Chondrocyte (in vitro differentiated cells): ENCODE measurements at places on chromosomes 1 and 21. TPM values are rescaled to one million over a fixed set of nuclear protein-coding genes. Genes with fewer than 3 reads are reported as not detected.

GRCh38 chr1:26913389-26913753 is 404 bp downstream of the NR0B2 start:
- H3K36me3 ChIP-seq: no peaks in the 10 kb centered on the region
- peaks cover 3% of the 10 kb centered on the region for H3K27me3 ChIP-seq
- DNase-seq: no peak
- no peak overlapping the region for H3K4me3 ChIP-seq
- no peaks in the 10 kb centered on the region for H3K4me1 ChIP-seq
- no peak overlapping the region for H3K27ac ChIP-seq

GRCh38 chr1:11311816-11312755 is 39.1 kb downstream of the UBIAD1 start:
- peaks cover 7% of the 10 kb centered on the region for H3K4me1 ChIP-seq
- peaks cover 40% of the 10 kb centered on the region for H3K27me3 ChIP-seq
- no peak overlapping the region for H3K4me3 ChIP-seq
- H3K36me3 ChIP-seq: no peaks in the 10 kb centered on the region
- H3K27ac ChIP-seq: no peak overlapping the region

DNA sequence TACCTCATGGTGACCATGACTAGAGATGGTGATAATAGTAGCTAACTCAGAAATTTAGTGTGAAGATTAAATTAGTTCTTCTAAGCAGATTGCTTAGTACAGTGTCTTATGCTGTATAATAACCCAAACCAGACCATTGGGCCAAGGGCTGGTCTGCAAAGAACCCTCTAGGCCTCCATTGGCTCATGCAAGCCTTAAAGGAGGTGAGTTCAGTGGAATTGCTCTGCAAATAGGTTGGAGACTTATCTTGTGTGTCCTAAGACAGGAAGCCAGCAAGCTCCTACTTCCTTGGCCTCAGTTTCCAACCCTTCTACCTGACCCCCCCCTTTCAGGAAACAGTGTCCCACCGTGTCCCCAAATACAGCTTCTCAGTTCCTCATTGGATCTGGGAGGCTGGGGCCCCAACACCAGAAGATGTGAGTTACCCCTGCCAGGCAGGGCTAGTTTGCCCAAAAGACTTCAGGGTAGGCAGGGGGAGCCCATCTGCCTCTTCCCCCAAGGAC is 1.9 kb upstream of the MEF2D start:
- DNase-seq: peak; percentile 68
- no peaks in the 10 kb centered on the region for H3K27me3 ChIP-seq
- peak overlapping the region; percentile 99 for H3K27ac ChIP-seq
- H3K4me1 ChIP-seq: peaks cover 65% of the 10 kb centered on the region
- H3K36me3 ChIP-seq: no peaks in the 10 kb centered on the region

- no peaks in the 10 kb centered on the region for H3K4me1 ChIP-seq
- peak; percentile 70 for DNase-seq
- no peaks in the 10 kb centered on the region for H3K36me3 ChIP-seq
- peaks cover 36% of the 10 kb centered on the region for H3K27me3 ChIP-seq
- H3K4me3 ChIP-seq: no peak overlapping the region
Observed at GRCh38 chr1:70685300-70686286, 274.5 kb downstream of the CTH start.

DNA sequence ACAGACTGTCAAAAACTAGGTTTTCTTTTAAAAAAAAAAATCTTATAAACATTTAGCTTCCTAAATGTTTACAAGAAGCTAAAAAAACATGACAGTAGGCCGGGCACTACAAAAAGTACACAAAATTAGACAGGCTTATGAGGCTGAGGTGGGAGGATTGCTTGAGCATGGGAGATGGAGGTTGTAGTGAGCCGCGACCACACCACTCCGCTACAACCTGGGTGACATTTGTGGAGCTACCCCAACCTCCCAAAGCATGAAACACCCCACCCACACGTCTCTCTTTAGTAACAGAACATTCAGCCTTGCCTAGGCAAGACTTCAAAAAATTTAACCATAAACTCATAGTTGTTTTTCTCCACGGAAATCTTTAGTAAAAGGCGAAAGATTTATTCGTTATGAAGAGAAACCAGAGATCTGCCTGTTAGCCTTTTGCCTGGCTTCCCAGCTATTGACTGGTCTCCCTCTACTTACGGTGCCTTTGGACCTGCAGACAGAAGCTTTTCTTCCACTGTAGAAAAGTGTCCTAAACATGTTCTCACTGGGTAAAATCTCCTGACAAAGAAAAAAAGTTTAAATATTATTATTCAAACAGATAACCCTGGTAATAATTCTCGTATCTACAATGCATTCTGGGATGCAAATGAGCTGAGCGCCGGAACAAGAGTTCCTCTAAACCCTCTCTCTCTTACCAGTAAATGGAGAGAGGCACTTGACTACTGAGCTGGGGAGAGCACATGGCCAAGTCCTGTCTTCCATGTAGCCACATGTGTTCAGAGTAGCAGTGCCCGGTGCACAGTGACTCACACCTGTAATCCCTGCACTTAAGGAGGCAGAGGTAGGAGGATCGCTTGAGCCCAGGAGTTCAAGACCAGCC is 9.2 kb downstream of the RNU5D-1 start:
- H3K4me3 ChIP-seq: no peak overlapping the region
- peak overlapping the region; percentile 70 for H3K27ac ChIP-seq
- no peak for DNase-seq

DNA sequence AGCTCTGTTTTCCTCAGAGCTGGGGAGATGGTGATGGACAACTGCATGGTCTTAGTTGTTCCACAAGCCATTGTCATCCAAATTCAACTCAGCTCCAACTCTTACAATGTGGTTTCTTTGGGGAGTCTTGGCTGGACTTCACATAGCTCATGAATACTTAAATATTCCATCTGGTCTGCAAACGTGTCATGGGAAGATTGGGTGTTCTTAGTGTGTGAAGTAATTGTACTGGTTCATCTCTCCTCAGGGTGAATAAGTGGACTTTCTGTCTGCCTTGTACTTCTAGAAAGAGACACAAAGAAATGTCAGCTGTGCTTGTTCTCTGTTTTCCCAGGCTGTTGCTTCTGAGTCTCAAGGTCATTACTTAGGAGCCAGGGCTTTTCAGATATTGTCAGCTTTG is 106.6 kb downstream of the VPS13D start:
- H3K27me3 ChIP-seq: no peaks in the 10 kb centered on the region
- DNase-seq: no peak
- no peak overlapping the region for H3K4me3 ChIP-seq

GRCh38 chr1:215421744-215422143 is 145.4 kb upstream of the KCTD3 start:
- H3K4me1 ChIP-seq: no peaks in the 10 kb centered on the region
- H3K4me3 ChIP-seq: no peak overlapping the region
- H3K27me3 ChIP-seq: peaks cover 3% of the 10 kb centered on the region

DNA sequence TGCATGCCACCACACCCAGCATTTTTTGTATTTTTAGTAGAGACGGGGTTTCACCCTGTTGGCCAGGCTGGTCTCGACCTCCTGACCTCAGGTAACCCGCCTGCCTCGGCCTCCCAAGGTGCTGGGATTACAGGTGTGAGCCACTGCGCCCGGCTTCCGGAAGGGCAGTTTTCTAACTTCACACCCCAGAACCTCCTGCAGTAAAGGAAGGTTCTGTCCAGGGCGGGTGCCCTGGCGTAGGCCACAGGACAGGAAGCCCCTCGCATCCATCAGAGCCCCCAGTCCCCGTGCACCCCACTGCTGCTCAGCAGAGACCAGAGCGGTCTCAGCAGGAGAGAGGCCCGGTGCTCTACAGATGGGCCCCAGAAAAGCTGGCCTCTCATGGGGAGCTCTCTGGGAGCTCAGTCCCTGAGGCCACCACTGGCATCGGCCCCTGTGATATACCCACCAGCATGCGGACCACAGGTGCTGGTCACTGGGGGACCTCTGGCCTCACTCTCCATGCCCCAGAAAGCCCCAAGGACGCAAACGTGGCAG is 4.1 kb upstream of the DNMT3L start:
- peak; percentile 79 for DNase-seq
- H3K4me1 ChIP-seq: peaks cover 3% of the 10 kb centered on the region
- H3K36me3 ChIP-seq: no peaks in the 10 kb centered on the region
- peaks cover 2% of the 10 kb centered on the region for H3K27me3 ChIP-seq
- H3K27ac ChIP-seq: no peak overlapping the region

Gene HSD3B2
- not detected in 3 replicates for total RNA-seq
